ENCODE measurements at places on chromosomes 11 and 22.

- DNase-seq: no peak
These were observed 9.2 kb upstream of the MRGPRF start for GRCh38 chr11:69022260-69022659.

DNA sequence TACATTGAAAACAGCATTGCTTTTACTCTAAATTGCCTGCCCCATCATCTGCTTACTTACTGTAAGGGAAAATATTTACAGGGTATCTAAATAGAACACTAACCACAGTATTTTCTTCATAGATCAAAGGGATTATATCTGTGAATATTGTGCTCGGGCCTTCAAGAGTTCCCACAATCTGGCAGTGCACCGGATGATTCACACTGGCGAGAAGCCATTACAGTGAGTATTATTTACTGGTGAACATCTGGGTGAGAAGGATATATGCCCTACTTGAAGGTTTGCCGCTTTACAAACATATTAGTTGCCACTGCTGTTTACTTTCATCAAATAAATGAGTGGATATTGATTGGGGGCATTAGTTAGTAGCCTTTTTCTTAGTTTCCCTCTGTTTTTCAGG, 5.9 kb upstream of the CNTF start:
- DNase-seq: no peak

- no peak for DNase-seq
These were observed 4.7 kb downstream of the FOSL1 start for GRCh38 chr11:65895482-65895981.

- no peak for DNase-seq
These were observed 71.1 kb downstream of the ARFGAP2 start for GRCh38 chr11:47105541-47105940.

Data from CD4-positive, alpha-beta T cell treated with Interleukin-2 at 100 ng/mL for 4 hours (primary cell).